T-helper 1 cell (primary cell): ENCODE measurements at places on chromosomes 13 and 19.

DNA sequence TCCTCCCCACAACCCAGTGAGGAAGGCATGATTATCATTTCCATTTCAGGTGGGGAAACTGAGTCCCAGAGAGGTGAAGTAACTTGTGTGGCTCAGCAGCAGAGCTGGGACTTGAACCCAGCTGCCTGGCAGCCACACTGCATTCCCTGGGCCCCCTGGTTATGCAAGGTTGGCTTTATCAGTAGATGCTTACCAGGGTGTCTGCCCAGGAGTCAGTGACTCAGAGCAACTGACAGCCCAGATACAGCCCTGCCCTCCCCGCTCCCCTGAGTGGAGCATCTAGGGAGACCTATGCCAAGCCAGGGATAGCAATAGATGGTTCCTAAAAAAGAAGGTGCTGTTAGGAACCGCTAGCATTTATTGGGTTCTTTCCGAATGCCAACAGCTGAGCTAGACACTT, 5.9 kb downstream of the IGLON5 start:
- no peak for DNase-seq

DNA sequence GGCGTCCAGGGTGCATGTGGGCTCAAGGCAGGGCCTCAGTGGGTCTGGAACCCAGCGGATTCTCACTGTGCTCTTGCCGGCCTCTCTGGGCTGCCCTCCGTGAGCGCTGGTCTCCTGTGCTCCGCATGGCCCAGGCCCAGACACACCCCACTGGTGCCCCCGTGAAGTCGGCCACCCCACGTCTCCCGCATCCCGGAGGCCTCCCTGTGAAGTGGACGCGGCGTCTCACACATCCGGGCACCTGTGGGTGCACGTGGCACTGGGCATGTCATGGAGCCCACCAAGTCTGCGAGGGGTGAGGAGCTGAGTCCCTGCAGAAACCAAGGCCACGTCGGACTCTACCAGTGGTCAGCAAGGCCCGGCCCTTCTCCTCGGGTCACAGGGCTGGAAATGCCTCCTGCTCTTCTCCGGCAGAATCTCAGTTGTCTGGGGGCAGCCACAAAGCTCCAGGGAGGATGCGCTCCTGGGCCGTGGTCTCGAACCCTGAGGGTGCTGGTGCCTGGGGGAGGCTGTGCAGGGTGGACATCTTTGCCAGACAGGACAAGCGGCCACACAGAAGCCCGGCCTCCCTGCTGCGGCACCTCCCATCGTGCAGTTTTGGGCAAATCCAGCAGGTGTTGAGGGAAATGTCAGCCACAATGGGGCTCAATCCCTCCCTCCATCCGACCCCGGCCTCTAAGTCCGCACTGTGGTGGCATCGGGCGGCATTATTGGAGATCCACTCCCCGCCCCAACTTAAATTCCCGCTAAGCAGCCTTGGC, 2.2 kb downstream of the C13orf46 start:
- no peak for DNase-seq

GRCh38 chr13:66994097-66994496, 236.0 kb downstream of the PCDH9 start:
- no peak for DNase-seq

GRCh38 chr19:40519352-40520322, 52.8 kb downstream of the SPTBN4 start:
- DNase-seq: no peak

DNA sequence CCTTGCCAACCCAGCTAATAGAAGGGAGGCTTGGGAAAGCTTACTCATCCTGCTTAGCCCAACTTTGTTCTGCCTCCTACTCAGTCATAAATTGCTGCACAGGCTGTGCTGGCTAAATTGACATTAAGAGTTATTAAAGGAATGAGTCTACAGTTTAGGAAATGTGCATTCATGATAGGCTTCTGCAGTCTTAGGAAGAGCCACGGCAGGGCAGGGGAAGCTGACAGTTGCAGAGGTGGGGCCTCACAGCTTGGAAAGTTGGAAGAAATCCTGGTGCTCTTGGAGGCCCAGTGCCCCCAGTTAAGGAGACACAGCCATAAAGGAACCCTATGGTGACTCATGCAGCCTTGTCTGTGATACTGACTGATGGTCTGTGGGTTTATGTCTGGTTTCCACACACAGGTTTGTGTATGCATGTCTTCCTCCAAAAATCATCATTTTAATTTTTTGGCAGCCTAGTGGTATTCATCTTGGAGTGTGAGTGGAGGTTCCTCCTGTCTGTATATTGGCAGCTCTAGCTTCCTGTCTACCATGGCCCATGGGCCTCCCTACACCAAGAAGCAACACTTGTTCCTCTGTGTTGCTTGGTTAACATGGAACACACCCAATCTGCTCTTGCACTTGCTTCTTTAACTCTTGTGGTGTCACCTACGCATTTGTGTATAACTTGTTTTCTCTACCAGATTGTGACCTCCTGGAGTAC, 135.0 kb upstream of the KL start:
- no peak for DNase-seq
